ENCODE measurements at places on chromosomes 7 and 10.

DNA sequence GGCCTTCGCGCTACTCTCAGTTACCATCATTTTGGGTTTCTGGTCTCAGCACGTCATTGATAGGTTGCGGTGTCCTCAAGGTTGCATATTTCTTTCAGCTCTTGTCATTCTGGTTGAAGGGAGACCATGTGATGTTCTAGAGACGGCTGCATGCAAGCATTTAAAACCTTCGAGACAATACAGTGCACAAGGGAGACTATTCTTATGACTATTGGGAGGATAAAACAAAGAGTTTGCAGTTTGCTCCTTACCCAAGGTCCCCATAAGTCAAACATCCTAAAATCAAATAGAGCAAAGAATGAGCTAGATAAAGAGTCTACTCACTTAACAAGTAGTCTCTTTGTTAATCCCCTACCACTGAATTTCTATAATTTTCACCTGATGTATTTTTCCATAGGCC lies 39.1 kb downstream of the NPVF start:
- DNase-seq: no peak

DNA sequence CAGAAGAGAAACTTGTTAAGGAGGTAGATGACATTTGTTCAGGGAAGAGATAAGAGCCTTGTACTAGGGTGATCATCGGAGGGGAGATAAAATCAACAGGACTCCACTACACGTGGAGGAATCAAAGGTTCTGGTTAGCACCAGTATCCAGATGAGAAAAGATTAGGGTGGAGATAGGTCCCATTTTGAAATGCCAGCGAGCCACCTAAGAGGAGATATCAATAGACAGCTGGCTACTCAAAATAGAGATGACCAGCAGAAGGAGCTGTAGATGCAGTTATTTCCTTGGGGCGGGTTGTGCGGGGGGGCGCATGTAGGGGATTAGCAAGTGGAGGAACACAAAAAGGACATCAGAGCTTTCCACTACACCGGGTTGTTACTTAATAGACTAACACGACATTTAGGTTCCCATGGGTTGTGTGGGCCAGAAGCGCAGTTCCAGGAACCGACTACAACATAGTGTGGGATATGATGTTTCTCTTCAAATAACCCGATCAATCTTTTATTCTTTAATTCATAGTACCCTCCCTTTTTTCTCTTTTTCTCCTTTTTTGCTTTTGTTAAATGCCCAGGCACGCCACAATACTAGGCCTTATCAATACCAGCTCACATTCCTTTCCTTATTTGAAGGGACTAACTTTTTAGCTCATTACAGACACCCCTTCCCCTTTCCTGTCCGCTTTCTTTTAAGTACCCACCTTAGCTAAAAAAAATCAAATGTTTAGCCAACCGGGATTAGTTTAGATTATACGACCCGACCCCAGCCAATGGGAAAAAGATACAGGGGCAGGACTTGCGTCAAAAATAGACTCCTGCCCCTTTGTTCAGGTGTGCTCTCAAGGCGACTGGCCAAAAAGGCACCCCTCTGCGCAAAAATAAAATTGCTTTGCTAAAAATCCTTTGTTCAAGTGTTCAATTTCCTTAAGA lies 2.0 kb upstream of the KIF11 start:
- DNase-seq: peak; percentile 44

GRCh38 chr10:88934900-88935672 lies 17.5 kb downstream of the ACTA2 start:
- peak; percentile 67 for DNase-seq

GRCh38 chr10:81806842-81807241 lies 68.2 kb upstream of the NRG3 start:
- no peak for DNase-seq

- no peak for DNase-seq
Observed at GRCh38 chr7:23117841-23118240, 12.3 kb downstream of the KLHL7 start.

DNA sequence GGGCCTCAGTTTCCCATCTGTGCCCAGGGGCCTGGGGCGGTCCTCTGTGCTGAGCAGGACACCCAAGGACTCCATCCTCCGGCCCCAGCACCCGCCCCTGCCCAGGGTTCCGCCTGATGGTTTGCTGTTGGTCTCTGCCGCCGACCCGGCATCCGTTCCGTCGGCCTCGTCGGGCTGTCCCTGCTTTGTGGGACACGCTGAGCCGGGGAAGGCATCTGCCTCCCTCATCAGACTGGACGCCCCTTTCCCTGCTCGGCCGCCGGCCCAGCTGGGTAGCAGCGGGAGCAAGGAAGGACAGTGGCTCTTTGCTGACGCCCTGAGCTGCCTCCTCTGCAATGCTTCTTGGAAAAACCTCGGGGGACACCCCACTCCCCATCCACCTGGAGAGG lies 39.5 kb downstream of the FAM20C start:
- no peak for DNase-seq

- DNase-seq: no peak
Observed at GRCh38 chr10:6769704-6770417, 189.8 kb upstream of the PRKCQ start.

GRCh38 chr10:133347710-133348517 lies 741 bp downstream of the PRAP1 start:
- no peak for DNase-seq

- DNase-seq: no peak
Observed at GRCh38 chr10:67772894-67773511, 65.0 kb downstream of the DNAJC12 start.

- peak; percentile 1 for DNase-seq
Observed at GRCh38 chr7:45609180-45609579, 35.0 kb downstream of the ADCY1 start.

DNA sequence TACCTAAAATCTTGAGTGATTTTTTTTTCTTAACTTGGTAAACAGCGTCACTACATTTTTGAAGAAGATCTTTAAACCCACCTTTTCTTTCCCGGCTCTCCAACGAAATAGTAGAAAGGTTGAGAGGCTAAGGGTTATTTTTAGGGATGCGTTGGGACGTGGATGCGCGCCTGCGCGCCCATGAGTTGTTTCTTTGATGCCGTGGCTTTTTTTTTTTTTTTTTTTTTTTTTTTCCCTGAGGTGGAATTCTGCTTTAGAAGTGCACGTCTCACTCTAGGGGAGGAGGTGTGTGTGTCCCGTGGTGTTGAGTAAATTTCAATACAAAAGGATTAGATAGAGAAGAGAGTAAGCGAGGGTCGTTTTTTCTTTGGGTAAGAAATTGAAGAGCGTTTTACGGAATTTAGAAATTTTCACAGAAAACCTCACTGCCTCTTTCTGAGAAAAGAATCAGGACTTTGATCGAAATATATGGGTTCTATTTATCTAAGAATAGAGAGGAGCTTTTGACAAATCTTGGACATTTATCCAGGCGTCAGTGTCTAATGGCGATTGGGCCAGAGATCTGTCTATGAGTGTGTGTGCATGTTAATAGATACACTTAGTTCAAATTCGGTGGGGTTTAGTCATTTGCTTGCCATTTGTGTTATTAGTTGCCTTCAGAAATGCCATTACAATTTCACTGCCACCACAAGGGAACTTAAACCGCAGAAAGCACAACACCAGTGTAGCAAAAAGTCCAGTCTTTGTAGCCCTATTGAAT lies 1.2 kb upstream of the SP8 start:
- peak; percentile 32 for DNase-seq

DNA sequence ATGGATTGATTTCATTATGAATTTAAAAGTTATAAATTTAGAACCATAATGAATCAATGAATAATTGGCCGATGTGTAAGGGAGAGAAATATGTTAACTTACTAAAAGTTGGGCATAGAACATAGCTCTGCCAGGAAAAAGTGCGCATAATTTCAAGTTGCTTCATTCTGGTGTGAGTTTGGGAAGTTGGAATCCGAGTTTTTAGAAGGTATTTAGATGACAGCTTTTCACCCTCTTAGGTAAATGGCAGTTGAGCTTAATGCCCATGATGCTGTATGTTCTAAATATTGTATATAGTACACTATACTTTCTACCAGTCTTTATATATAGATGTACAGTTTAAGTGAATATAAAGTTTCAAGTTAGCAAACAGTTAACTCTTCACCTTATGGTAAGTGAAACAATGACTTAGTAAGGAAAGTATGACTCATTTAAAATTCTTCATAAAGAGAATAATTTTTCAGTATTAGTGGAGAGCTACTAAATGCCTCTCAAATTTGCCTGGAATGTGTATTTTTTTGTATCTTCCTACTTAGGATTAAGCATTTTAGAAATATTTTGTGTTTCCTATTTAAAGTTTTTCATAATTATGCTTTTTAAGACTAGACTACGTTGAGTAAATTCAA lies 1.6 kb downstream of the C1GALT1 start:
- DNase-seq: no peak

DNA sequence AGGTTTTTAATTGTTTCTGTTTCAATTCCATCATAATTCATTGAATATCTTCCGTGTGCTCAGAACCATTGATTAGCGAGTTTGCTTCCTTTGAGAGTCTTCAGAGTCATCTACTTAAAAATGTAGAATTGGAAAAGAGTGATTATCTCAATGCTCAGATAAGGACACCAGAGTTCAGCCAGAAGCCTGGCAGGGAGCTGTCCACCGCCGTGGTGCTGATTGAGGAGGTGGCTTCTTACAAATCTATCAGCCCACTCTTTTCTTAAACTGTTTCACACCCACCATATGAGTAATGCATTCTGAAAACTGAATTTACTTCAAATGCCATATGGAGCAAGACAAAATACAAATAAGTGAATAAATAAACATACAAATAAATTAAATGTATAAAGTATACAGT lies 79.3 kb downstream of the INSYN2A start:
- DNase-seq: peak; percentile 41

DNA sequence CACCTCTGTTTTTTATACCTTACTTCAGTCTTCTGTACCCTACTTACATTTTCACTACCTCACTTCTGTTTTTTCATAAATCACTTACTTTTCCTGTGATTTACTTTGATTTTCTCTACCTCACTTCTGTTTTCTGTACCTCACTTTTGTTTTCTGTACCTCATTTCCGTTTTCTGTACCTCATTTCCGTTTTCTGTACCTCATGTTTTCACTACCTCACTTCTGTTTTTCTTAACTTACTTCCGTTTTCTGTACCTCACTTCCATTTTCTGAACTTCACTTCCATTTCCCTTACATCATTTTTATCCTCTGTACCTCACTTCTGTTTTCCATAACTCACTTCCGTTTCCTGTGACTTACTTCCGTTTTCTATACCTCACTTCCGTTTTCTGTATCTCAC lies 492.0 kb upstream of the AKR1E2 start:
- no peak for DNase-seq

DNA sequence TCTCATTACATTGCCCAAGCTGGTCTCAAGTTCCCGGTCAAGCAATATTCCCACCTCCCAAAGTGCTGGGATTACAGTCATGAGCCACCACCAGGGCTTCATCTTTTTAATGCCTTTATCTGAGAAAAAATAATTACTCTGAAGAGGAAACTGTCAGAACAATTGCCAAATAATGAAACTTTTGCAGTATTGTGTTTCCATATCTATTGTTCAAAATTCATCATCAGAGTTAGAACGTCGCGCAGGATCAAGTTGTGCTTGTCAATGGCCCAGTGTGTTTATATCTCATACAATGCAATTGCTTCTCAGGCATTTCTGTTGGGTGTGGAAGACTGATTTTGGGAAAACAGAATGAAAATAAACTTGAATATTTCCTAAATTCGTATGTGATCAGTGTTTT lies 143.1 kb downstream of the ARID5B start:
- no peak for DNase-seq

- no peak for DNase-seq
Observed at GRCh38 chr7:41170466-41170865, 532.4 kb downstream of the INHBA start.

DNA sequence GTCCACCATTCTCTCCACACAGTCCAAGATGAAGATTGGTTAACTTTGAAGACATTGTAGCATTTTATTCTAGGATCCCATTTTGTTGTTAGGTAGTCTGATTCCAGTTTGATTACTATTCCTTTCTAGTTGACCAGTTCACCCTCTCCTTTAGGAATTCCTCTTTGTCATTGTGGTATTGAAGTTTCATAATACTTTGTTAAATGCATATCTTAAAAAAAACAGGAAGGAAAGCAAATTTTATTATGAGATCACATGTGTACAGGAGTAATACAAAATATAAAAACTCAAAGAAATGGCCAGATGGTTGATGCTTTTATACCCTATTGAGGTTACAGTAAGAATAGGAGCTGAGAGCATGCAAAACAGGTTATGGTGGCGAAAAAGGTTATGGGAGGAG lies 15.5 kb upstream of the SEMA3C start:
- DNase-seq: no peak

- DNase-seq: no peak
Observed at GRCh38 chr7:102450242-102450641, 14.4 kb downstream of the ALKBH4 start.
